ENCODE measurements at places on chromosomes 13 and 19. TPM values are rescaled to one million over a fixed set of nuclear protein-coding genes. Genes with fewer than 3 reads are reported as not detected.

Gene VSIG10L
- 0.28 TPM for total RNA-seq

Gene PPFIA3
- 1.4 TPM for total RNA-seq

Gene ZNF728
- total RNA-seq = under 0.01 TPM

Gene LRRC8E
- 6.3 TPM for total RNA-seq

Gene FFAR3
- 0.14 TPM for total RNA-seq
